Thymus (tissue), 14 donors: ENCODE measurements at places on chromosomes 6 and 20.

- DNase-seq: no peak
Observed at GRCh38 chr6:107513214-107513613, 23.3 kb downstream of the SOBP start.

GRCh38 chr20:12201289-12201991 is 283.7 kb downstream of the BTBD3 start:
- DNase-seq: no peak

DNA sequence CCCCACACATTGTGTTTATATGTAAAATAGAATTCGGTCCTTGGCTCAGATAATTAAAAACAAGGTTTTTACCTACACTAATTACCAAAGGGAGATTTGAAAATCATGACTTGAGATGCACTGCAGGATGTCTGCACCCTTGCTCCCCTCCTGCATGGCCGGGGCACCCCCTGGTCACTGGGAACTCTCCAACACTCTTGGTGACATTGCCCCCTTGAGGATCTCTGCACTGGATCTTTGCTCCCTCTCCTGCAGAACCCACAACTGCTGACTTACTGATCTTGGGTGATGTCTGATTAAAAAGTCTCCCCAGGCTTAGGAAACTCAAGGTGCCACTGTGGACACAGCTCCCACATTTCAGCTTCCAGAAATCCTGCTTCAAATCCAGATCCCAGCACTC is 17.1 kb upstream of the CSNK2A1 start:
- no peak for DNase-seq

DNA sequence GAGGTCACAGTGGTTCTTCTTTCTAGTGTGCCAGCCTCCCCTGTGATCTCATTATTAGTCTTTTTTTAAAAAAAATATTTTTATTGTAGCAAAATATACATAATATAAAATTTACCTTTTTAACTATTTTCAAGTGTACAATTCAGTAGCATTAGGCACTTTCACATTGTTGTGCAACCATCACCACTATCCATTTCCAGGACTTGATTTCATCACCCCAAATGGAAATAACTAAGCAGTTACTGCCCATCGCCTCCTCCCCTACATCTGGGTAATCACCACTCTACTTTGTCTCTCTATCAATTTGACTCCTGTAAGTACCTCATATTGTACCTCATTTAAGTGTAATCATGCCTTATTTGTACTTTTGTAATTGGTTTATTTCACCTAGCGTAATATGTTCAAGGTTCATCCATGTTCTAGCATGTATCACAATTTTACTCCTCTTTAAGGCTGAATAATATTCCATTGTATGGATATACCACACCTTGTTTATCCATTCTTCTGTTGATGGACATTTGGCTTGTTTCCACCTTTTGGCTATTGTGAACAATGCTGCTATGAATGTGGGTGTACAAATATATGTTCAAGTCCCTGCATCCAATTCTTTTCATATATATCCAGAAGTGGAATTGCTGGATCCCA is 68.6 kb upstream of the FYN start:
- no peak for DNase-seq

- no peak for DNase-seq
Observed at GRCh38 chr6:106477790-106478189, 117.3 kb downstream of the CRYBG1 start.

DNA sequence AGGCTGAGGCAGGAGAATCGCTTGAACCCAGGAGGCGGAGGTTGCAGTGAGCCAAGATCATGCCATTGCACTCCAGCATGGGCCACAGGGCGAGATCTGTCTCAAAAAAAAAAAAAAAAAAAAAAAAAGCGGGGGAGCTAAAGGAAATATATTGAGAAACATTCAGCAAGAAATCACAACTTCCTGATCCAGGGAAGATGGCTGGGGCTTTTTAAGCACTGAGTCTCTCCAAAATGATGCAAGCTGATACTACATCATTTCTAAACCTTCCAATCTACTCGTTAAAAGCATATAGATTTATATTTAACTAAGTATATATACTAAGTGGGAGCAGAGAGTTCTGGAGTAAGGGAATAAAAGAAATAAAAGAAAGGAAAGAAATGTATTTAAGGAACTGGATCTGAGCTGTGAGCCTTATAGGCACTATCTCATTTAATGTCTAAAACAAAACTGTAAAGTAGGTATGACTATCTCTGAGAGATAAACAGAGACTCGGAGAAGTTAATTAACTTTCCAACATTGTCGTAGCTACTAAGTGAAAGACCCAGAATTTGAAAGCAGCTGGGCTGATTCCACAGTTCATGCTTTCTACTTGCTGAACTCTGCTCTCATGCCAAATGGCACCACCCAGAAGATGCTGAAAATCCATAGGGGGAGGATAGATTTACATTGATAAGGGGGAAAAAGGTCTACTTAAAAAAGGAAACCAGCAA is 215.0 kb upstream of the MARCKS start:
- no peak for DNase-seq

- DNase-seq: no peak
Observed at GRCh38 chr6:27812078-27812804, 100.0 kb downstream of the OR2B2 start.

GRCh38 chr6:27062755-27063154 is 184.7 kb upstream of the PRSS16 start:
- DNase-seq: no peak

DNA sequence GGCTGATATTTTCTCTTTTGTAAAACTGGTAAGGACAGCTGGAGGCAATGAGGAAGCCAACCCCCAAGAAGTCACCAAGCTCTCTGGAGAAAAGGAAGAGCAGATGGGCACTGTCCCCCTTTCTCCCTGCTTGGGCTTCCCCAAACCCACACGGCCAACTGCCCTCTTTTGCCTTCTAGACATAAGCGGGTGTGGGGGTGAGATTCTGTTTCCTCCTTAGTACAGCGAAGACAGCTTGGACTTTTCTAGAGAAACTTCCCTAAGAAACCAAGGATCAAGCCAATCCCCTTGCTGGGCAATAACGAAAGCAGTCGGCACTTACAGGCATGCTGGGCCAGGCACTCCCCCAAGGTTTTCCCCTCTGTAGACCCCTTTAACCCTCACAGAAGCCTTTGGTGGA is 110.3 kb downstream of the CDC5L start:
- no peak for DNase-seq

DNA sequence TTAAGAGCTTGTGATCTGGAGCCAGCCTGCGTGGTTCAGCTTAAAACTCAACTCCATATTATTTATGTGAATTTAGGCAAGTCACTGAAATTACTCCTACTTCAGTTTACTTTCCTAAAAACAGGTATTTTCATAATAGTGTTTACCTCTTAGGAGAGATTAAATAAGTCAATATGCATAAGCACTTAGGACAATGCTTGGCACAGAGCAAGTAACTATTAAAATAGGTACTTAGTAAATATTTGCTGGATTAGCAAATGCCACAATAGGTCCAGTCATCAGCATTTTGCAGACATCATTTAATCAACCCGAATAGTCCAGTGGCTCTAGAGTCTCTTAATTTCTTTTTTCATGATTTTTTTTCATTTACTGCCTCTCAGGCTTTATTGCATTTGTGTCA is 78.6 kb upstream of the PTPRK start:
- DNase-seq: no peak
